NCI-H2029 (cell line): ENCODE measurements at places on chromosomes 13 and 19.

GRCh38 chr19:5406816-5407215 is 48.4 kb upstream of the ZNRF4 start:
- no peak for DNase-seq

DNA sequence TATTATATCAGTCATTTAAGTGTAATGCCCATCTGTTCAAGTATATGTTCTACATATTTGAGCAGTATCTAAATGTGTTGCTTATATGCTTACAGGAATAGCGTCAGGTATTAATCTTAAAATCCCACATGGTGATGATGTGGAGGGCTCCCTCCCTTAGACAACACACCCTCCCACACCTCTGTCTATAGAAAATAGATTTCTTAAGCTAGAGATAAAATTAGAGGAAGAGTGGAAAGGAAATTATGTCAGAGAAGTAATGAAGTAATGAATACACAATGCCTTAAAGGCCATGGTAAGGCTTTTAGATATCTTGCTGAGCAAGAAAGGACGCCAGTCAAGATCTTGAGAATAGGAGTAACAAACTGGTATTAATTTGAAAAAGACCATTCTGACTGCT is 12.4 kb downstream of the ZDHHC20 start:
- no peak for DNase-seq

DNA sequence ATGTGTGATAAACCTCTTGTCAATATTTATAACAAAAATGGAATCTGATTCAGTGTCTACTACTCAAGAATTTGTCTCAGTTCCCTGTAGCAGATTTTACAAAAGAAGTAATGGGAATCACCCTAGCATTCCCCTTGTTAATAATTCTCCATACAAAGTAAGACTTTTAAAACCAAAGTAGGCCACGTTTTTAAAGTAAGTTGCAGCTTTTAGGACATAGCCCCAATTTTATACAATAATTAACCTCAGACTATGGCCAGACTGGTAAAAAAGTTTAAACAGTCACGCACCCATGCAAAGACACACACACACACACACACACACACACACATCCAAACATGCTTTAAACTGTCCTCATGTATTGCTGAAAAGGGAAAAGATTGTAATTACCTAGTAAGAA is 589.9 kb downstream of the PCDH9 start:
- no peak for DNase-seq

DNA sequence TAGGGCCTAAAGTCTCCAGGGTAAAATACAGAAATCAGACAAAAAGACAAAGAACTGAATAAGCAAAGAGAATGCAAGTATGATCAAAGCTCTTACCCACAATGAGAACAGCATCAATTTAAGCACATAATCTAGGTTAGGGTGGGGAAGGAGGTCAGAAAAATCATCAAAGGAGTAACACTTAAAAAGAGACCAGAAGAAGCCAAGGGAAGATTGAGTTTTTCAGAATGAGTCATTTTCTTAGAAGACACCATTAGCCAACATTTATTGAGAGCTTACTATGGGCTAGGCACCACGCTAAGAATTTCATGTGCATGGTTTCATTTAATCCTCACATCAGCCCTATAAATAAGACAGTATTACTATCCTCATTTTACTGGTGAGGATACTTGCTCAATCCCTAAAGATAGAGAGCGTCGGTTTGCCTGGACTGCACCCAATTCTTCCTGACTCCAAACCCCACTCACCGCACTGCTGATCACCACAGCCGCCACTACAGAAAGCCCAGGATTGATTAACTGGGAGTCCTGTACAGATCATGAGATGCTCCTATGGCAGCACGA is 1.7 kb upstream of the SHISA2 start:
- DNase-seq: no peak

DNA sequence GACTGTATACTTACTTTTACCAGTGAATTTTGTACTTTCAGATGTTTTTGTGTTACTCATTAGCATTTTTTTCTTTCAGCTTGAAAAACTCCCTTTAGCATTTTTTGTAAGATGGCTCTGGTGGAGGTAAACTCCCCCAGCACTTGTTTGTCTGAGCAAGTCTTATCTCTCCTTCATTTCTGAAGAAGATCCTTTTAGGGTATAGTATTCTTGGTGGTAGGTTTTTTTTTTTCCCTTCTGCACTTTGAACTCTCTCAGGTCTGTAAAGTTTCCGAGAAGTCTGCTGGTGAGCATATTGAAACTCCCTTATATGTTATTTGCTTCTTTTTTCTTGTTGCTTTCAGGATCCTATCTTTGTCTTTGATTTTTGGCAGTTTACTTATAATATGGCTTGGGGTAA is 35.1 kb downstream of the IGFL3 start:
- no peak for DNase-seq

DNA sequence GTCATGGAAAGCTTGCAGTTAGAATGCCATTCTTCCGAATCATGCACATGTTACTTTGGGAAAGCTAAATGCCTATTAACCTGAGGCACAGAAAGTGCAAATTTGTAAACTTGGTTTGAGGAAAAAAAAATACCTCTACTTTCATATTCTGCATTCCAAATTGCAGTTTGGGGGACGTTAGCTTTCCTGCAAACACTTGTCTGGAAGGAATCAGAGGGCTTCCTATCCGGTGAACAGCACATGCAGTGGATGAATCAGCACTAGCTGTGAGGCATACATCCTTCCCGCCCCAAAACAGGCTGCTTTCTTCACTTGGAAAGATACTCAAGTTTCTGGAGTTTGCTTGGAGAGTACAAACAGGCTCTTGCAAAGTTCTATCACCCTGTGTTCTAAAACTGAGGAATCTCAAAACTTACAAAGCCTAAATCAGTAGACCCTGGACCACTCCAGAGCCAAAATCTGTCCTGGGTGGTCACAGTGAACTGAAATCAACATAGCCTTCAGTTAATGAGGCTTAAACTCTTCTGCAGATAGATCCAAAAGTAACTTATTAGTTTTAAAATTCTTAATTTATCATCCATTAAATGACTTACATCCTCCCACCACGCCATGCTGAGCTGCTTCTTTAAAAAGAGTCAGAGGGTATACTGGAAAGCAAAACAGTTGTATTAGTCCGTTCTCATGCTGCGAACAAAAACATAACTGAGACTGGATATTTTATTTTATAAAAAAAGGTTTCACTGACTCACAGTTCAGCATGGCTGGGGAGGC is 802.3 kb upstream of the ARGLU1 start:
- no peak for DNase-seq

DNA sequence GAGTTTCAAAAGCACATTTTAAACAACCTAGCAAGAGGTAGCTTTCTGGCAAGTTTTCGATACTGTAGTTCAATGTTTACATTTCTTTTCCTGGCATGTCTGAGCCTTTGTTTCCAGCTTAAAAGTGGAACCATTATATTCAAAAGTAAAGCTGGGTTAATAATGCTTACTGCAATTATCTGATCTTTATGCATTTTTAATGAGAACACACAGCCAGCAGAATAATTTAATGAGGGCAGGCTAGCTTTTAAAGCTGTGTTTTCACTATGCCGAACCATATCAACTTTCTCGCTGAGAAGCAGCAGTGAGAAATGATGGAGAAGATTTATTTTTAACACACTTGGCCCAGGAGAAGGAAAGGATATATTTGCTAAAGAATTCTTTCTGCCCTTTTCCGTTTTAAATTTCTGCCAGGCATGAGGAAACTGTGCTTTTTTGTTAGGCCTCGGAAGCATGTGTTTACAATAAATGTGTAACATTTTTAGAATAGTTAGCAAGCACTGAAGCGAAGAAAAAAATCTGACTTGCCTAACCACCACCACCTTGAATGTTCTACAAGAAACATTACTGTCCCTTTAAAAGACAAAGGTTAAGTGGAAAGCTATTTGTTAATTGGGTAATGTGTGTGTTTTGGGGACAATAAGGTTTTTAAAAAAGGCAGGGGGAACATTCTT is 1.0 kb downstream of the MBNL2 start:
- no peak for DNase-seq

DNA sequence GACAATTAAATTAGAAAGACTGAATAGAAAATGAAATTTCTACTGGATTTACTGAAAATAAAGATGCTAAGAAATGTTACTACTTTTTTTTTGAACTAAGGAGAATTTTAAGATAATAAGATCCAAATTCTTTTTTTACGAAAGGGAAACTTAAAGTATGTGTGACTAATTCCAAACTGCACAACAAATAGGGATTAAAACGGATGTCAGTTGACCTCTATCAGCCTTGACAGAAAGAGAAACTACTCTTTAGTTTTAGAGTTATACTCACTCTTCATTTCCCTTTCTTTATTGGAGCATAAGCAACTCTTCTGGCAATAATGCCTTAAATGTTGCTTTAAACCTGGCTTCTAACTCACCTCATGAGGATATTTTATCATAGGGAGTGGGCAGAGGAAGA is 273.8 kb downstream of the SLITRK6 start:
- DNase-seq: no peak

DNA sequence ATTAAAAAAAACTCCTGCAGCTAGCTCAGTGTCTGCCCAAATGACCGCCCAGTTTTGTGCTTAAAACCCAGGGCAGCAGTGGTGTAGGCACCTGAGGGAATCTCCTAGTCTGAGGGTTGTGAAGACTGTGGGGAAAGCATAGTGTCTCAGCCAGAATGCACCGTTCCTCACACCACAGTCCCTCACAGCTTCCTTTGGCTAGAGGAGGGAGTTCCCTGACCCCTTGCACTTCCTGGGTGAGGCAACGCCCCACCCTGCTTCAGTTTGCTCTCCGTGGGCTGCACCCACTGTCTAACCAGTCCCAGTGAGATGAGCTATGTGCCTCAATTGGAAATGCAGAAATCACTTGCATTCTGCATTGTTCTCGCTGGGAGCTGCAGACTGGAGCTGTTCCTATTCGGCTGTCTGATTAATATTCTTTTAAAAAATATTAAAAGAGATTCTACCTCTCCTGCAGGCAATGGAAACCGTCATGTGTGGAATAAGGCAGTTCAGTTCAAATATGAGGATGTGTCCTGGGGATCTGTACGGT is 645.7 kb downstream of the FGF9 start:
- DNase-seq: no peak

GRCh38 chr19:38152461-38153379 is 71.3 kb downstream of the DPF1 start:
- DNase-seq: no peak

GRCh38 chr13:71448080-71448630 is 418.8 kb downstream of the DACH1 start:
- DNase-seq: no peak
